ENCODE measurements at places on chromosomes 11 and 22.

DNA sequence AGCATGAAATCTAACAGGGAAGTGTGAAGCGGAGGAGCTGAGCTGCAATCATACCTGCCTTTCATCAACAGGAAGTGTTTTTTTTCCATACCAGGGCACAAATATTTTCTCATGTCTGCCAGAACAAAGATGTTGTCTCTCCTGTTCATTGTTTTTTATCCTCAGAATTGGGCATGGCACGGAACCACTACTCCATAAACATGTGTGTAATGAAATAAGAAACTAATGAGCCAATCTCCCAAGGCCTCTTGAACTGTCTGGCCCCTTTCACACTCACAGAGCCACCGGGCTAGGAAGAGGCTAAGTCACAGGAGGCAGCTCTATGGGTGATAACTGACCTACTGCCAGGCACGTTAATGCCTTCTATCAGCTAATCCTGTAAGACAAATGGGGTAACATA, 124.4 kb downstream of the ETS1 start:
- no peak for DNase-seq

GRCh38 chr11:130340671-130341319, 26.1 kb upstream of the ZBTB44 start:
- no peak for DNase-seq

DNA sequence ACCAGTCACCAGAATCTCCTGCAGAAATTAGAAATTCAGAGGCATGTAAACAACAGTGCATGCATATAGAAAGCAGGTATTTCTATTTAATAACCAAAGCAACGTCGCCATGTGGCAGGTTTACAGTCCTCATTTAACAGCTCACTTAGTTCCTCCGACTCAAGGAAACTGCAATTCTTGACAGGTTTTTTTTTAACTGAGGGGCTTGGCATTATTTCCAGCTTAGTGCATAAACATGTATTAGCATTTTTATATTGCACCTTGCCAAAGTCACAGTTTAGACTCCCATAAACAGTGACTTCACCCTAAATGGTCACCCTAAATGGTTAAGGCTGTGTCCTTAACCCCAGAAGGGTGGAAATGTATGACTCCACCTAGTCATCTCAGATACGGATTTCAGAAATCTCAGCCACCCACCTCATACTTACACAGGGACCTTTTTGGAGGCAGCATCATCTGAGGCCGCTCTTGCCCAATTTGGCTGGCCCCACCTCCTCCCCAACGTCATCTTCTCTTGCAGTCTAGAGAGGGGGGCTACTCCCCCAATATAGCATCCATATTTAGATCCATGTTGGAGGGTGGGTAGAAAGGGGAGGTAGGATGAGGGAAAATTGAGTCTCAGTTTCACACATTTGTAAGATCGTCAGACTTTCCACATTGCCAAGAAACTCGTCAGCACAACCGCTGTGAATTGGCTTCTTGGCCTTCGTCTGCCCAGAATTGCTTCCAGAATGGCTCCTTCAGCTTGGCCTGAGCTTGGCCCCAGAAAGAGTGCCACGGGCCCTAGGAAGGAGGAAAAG, 31.8 kb upstream of the SLC35C1 start:
- no peak for DNase-seq

DNA sequence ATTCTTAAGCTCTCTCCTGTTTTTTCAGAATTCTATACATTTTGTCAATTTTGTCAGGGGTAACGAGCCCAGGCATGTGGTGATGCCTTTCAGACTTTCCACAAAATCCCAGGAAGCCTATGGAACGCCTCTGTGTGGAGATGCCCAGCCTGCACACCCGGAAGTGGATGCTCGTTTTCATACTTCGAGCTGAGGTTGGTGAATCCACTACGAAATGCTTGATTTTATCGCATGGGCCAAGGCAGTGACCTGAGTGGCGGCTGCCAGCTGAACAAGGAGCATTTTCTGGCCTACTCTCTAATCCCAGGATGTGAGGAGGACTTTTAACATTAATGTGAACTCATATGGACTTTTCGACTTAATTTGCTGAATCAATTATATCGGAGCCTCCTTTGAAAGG, 426.7 kb upstream of the B3GAT1 start:
- no peak for DNase-seq

GRCh38 chr22:39871008-39871798, 22.4 kb downstream of the ENTHD1 start:
- no peak for DNase-seq

- no peak for DNase-seq
Measured at GRCh38 chr22:21714786-21715185, 20.8 kb downstream of the YPEL1 start.

DNA sequence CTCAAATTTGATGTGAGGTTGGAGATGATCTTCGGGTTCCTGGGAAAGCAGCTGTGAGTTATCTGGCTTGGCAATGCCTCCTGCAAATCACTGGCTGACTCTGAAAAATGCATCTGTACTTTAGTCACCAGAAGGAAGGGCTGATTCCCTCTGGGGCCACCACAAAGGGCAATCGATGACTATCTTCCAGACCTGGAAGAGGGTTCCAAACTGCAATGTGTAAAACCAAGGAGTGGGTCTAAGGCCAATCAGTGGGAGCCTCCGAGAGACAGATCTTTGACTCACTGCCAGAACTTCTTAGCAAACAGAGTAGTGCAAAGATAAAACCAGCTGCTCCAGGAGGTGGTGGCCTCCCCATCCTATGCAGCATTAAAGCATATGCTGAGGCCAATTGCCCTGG, 29.1 kb upstream of the PAK1 start:
- no peak for DNase-seq

GRCh38 chr22:49321477-49322055, 506.1 kb downstream of the BRD1 start:
- DNase-seq: no peak

- DNase-seq: no peak
Measured at GRCh38 chr11:28739489-28740280, 631.5 kb downstream of the METTL15 start.

DNA sequence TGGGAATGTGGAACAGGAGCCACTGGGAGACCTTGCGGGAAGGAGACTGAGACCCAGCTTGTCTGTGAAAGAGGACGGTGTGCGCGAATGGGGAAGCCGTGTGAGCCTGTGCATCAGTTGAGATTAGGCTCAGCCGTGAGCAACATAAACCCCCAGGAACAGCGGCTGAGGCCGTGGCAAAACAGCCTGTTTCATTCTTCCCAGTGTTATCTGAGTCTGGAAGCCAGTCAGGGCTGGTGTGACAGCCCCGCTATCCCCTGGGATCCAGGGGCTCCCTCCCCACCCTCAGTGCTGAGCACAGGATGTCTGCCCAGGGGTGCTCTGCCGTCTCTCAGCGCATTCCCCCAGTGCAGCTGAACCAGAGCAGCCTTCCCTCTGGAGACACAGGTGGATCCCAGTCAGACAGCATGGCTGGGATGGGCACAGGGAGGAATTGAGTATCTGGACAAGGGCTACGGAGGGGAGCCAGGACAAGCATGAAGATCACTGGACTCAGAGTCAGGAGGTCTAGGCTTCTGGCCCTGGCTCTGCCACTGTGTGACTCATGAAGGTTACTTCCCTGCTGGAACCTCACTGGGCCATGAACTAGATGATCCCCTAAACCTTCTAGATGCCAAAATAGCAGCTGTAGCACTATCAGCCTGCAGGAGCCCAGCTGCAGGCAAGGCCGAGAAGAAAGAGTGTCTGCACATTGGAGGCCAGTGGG, 8.6 kb downstream of the OAF start:
- DNase-seq: no peak

DNA sequence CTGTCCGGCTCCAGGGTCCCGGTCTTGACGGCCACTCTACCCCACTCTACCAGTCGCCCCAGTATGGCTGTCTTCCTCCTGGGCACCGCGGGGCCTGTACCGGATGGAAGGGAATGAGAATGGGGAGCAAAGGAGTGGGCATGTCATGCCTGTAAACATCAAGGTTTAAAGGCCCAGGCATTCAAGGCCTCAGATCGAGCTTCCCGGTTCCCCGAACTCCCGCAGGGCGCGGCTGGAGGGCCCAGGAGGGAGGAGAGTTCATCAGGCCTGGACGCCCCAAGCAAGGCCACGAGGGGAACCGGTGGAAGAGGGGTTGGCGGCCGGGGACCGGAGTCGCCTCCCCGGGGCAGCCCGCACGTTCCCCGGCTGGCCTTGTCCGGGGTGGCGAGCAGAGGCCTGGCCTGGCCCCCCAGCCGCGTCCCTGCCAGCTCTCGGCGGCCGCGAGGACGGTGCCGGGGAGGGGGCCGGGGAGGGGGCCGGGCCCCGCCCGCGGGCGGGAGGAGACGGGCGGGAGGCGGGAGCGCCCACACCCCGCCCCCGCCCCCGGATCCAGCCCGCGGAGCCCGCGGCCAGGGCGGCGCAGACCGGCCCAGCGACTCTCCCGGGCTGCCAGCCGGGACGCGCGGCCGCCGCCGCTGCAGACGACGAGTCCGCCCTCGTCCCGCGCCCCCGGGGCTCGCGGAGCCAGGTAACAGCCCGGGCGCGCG, at the start of gene CDC42EP1:
Gene CDC42EP1 (plus strand): TSS at position 580 of the 707 bp plus-strand sequence. CDS start 5,870 bp downstream, outside the sequence.
- no peak for DNase-seq

DNA sequence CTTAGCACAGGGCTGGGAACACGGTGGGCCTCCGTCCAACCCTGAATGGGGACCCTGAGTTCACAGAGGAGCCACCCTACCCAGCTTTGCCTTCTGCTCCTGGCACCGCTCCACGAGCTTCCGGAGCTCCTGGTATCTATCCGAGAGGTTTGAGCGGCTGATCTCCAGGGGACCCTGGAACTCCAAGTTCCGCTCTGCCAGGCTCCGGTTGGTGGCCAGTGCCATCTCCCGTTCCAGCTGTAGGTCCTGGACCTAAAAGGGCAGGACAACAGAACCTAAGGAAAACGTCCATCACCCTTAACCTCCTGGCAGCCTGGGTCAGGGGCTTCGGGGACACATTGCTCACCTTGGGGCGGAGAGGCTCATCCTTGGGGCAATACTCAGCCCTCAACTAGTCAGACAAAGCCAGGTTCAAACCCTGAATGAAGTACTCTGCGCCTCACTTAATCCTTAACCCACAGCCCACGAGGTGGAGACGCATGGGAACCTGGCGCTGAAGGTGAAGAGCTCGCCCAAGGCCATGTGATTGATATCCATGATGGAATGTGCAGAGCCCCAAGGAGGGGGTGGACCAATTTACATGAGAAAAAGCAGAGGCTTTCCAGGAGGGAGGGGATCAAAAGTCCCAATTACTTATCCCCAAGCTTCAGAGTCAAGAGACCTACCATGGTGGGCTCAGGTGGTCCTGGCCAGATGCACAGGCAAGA, 27.1 kb downstream of the VPS37C start:
- no peak for DNase-seq

GRCh38 chr11:2436521-2437031, 7.7 kb downstream of the TRPM5 start:
- DNase-seq: no peak

DNA sequence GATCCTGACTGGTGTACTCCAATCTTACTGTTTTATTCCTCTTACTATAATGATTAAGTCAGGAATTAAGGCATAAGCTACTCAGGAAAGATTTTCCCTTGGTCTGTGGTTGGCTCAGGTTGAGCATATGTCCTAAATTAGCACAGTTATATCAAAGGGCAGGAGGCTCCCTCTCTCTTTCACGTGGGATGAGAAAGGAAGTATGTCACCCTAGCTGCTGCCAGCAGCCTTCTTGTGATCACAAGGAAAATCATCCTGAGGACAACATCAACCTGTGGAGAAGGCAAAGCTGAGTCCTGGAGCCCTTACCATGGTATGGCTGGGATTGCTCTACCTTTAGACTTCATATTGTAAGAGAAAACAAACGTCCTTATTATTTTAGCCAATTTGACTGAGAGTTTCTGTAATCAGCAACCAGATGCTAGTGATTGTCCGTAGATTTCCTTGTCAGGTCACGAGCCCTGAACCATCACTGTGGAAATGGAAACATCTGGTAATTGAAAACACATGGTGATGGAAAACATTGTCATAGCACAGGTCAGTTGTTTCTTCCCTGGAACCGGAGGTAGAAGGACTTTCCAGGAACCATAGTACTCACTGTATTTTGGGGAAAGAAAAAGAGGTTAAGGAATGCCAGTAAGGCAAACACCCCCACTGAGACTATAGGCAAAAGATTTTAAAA, 40.6 kb upstream of the DEUP1 start:
- no peak for DNase-seq

DNA sequence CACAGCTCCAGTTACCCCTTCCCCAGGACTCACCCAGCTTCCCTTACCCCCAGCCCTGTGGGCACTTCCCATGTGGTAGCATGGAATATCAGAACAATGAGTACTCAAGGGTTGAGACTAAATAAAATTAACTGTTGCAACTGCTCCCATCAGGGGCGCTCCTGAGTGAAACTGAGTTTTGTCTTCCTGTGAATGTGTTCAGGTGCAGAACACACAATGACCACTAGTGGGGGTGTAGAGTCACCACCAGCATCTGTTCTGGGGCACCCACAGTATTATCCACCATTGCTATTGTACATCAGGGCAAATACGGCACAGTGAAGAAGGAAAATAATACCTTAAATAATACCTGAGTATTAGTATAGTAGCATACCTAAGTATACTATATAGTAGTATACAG, 689.7 kb downstream of the TBC1D22A start:
- DNase-seq: no peak

DNA sequence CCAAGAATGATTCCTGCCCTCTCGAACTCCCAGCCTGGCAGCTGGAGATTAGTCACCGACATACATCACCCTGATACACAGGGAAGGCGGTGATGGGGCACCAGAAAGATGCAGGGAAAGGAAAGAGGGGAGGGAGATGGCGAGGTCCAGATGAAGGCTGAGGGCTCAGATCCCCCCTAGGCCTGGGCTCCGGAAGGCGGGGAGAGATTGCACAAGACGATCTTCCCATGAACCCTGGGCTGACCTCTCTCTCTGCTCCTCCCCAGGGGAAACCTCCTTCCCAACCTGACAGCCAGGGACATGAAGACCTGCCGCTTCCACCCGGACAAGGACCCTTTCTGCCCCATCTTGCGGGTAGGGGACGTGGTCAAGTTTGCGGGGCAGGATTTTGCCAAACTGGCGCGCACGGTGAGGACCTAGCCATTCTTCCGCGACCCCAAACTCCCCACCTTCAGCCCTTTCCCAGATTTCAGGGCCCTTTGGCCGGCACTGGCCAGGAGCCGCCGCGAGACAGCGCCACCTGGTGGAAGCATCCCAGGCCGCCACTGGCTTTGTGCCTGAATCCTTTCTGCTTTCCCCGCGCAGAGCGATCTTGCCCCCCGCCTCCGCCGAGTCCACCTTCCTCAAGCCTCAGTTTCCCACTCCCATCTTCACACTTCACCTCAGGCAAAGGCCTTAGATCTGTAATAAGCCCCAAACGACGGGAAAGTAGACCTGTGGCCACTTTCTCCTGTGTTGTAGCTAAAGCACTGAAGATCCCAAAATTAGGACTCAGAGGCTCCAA, 11.5 kb downstream of the P2RX3 start:
- DNase-seq: no peak

DNA sequence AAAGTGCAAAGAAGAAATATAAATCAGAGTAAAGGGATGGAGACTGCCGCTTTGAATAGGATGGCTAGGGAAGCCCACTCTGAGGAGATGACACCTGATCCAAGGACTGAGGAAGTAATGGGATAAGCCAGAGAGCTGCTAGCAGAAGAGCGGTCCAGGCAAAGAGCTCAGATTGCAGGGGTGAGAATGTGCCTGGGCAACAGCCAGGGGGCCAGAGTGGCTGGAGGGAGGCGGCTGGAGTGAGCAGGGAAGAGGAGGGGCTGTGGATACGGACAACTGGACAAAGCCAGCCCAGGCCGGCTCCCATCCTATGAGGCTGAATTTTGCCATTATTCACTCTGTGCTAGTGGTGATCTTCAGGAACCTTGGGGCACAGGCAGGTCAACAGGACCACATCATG, 360.3 kb upstream of the SYN3 start:
- DNase-seq: no peak

- no peak for DNase-seq
Measured at GRCh38 chr11:112525844-112526590, 265.4 kb upstream of the PLET1 start.
